ENCODE measurements at places on chromosomes 3 and 15.

DNA sequence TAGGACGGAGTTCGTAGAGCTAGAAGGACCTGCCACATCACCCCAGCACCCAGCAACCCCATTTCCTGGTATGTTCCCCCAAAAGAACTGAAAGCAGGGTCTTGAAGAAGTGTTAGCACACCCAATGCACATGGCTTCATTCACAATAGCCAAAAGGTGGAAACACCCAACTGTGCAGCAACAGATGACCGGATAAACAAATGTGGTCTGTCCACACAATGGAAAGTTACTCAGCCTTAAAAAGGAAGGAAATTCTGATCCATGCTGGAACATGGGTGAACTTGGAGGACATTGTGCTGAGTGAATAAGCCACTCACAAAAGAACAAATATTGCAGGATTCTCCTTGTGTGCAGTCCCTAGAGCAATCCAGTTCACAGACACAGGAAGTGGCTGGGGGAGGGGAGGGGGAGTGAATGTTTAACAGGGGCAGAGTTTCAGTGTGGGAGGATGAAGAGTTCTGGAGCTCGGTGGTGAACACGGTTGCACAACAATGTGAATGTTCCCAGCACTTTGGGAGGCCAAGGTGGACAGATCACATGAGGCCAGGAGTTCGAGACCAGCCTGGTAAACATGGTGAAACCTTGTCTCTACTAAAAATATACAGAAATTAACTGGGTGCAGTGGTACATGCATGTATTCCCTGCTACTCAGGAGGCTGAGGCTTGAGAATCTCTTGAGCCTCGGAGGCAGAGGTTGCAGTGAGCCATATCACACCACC, 157.5 kb downstream of the NUP210 start:
- DNase-seq, result no peak

DNA sequence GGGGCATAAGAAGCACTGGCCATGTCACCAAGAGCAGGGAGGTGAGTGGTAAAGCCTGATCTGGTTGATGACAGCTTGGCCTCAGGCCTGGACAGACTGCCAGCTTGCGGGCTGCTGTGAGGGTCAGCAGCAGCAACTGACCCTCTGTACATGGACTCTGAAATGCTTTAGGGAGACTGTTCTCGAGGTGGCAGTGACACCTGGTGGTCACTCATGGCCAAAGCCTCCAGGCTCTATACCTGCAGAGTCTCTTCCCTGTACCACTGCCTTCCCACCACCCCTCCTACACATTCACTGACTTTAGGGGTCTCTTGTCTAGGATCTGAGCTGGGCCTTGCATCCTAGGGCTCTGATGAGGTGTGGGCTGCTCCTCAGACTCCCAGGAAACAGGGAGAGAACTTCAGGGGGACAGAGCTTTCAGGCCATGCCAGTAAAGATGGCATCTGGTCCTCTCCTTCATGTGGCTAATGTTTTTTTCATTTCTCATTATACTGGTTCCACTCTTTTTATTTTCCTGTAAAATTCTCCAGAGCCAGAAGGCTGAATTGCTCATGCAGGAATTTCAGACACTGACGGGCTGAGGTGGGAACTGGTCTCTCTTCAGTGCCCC, 17.2 kb upstream of the TIMP4 start:
- DNase-seq, result peak; percentile 55

- DNase-seq, result no peak
Measured at GRCh38 chr3:182729903-182730674, 63.2 kb upstream of the ATP11B start.

GRCh38 chr3:29690686-29691353, 409.9 kb downstream of the RBMS3 start:
- no peak for DNase-seq

- no peak for DNase-seq
Measured at GRCh38 chr15:73142802-73143762, 90.8 kb downstream of the NEO1 start.

DNA sequence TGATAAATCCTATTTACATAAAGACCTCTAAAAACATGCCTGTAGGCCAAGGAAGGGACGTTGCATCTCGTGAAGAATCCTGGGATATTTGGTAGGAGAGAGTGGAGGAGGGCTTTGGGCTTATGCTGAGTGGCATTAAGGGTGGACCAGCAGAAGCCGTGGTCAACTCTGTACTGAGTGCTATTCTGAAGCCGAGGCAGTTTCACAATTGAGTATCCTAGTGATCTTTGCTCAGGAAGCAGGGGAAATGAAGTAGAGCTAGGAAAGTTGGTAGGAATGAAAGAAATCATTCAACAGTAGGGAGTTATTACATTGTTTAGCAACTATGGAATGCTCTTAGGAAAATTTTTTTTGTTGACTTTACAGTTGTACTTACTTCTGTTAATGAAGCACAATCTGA, 24.2 kb downstream of the MCTP2 start:
- DNase-seq, result no peak

- DNase-seq, result no peak
Measured at GRCh38 chr15:41169781-41170180, 53.7 kb upstream of the INO80 start.

DNA sequence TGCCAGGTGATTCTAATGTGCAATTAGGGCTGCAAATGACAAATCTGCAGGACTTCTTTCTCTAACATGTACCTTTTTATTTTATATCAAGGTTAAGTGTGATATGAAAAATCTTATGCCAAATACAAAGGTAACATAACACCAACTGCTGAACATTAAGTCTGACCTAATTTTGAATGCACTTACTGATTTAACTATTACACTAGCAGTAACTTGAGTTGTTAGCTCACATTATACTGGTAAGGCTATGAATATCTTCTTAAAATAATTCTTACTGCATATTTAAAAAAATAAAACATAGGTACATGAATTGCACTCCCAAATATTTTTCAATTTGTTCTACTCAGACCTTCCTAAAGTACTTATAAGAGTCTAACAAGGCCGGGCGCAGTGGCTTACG, 259.2 kb downstream of the CD47 start:
- no peak for DNase-seq

- no peak for DNase-seq
Measured at GRCh38 chr3:145817870-145818483, 343.0 kb downstream of the PLOD2 start.

DNA sequence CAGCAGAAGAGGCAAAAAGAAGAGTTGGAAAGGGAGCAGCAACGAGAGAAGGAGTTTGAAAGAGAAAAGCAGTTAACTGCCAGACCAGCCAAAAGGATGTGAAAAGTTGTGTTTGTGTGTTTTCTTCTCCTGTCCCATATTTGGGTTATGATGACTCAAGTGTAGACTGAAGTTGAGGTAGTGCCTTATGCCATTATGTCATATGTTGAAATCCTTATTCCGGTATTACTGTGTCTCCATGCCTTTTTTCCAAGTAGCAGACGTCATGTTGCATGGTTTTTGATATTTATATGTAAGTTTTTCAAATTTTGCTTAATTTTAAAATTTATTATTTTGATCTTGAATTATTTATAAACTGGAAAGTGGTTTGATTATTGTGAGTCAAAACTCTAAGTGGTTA, 19.2 kb downstream of the BLOC1S6 start:
- no peak for DNase-seq

GRCh38 chr3:67518236-67518635, 136.2 kb downstream of the SUCLG2 start:
- DNase-seq, result no peak

- DNase-seq, result no peak
Measured at GRCh38 chr3:111260878-111261277, 189.3 kb downstream of the NECTIN3 start.

DNA sequence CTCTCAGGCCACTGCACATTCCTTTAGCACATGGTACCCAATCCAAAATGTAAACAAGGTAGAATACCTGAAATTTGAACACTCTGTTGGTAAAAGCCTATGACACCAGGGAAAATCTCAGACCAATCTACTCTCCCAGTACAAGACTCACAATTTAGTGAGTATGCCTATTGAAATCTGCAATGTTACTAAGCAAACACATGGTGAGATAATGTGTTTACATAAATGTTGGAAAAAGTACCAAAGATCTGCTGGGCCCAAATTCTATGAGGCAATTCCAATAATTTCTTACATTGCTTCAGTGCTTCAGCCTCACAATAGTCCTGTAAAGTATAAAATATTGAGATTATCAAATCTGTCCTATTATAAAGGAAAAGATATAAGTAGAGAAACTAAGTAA, 536.1 kb downstream of the PYDC2 start:
- DNase-seq, result no peak

- no peak for DNase-seq
Measured at GRCh38 chr3:142888099-142888480, 793 bp downstream of the PCOLCE2 start.

GRCh38 chr3:173538410-173538809, 140.9 kb downstream of the NLGN1 start:
- no peak for DNase-seq

DNA sequence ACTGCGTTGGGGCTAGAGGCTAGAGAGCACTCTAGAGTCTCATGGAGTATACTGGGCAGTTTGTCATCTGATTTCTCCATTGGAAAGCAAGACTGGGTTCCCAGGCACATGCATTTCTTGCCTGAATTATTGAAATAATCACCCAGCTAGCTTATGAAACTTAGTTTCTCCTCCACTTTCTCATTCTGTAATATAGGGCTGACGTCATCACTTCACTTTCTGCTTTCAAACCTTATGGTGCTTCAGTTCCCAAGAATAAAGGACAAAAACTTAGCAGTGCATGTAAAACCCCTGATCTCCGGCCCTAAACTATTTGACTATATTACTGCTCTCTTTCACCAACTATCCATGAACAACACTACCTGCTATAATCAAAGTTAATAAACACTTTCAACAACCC, 147.9 kb downstream of the IGSF11 start:
- DNase-seq, result no peak

DNA sequence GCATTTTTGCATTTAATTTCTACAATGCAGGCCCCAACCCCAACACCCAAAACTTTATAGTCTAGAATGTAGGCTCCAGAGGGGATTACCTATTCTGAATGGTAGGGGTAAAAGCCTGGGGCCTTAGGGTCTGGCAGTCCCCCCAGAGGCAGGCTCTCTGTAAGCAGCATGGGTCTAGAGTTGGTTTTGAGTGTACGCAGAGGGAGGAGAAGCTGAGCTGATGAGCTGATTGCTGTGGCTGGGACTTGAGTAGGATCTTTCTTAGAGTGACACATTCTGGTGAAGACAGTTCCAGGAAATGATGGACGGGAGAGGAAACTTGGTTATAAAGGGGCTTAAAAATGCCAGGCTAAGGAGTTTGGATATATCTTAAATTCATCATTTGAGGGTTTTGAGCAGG, 2.1 kb downstream of the LPP start:
- DNase-seq, result no peak

- DNase-seq, result no peak
Measured at GRCh38 chr3:23480329-23480714, 277.2 kb downstream of the UBE2E2 start.

DNA sequence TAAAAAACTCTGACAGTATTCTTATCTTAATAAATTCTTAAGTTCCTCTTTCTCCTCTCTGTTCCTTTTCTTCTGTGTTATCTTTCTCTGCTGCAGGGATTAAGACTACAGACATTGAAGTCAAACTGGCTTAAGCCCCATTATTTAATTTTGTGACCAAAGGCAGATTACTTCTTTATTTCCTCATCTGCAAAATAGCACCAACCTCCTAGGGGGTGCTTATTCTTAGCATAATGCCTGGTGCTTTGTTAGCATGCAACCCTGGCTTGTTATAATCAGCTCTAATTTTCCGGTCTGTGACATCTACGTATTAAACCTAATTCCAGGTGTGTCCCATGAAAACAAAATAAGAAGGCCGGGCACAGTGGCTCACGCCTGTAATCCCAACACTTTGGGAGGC, 23.8 kb downstream of the SEMA6D start:
- no peak for DNase-seq

GRCh38 chr3:5456199-5456598, 268.7 kb downstream of the EDEM1 start:
- no peak for DNase-seq

- no peak for DNase-seq
Measured at GRCh38 chr3:137079571-137079970, 121.8 kb downstream of the IL20RB start.

GRCh38 chr3:120820748-120821147, 78.2 kb downstream of the GTF2E1 start:
- no peak for DNase-seq

GRCh38 chr15:63181648-63182047, 7.8 kb upstream of the RAB8B start:
- DNase-seq, result no peak

DNA sequence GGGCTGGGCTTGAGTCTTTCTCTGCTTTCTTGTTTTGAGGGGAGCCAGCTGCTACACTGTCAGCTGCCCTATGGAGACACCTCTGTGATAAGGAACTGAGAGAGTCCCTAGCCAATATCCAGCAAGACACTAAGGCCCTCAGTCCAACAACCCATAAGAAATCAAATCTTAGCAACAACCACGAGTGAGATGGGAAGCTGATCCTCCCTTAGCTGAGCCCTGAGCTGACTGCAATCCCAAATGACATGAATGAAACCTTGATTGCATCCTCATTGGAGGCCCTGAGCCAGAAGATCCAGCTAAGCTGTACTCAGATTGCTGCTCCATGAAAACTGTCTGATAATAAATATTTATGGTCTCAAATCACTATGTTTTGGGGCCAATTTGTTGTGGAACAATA, 302.1 kb upstream of the MME start:
- DNase-seq, result no peak

GRCh38 chr3:142943870-142944269, 19.6 kb downstream of the PAQR9 start:
- no peak for DNase-seq

- no peak for DNase-seq
Measured at GRCh38 chr3:133836497-133837158, 31.0 kb downstream of the SRPRB start.

DNA sequence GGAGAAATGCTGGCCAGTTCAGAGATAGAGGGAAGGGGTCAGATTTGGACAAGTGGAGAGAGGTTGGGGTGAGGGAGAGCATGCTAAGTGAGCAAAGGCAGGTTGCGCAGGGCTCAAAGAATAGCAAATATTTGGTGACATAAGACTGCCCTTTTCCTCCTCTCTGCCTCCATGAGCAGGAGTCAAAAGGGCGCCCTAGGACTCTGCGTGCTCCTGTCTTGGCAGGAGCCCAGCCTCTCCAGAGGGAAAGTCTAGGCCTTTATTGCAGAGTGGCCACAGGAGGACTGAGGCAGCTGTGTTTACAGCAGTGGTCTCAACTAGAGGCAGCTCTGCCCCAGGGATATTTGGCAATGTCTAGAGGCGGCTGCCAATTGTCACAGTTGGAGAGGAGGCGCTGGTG, 165.6 kb downstream of the FAM43A start:
- DNase-seq, result no peak

- peak; percentile 84 for DNase-seq
Measured at GRCh38 chr3:50450209-50450921, 53.1 kb downstream of the CACNA2D2 start.

DNA sequence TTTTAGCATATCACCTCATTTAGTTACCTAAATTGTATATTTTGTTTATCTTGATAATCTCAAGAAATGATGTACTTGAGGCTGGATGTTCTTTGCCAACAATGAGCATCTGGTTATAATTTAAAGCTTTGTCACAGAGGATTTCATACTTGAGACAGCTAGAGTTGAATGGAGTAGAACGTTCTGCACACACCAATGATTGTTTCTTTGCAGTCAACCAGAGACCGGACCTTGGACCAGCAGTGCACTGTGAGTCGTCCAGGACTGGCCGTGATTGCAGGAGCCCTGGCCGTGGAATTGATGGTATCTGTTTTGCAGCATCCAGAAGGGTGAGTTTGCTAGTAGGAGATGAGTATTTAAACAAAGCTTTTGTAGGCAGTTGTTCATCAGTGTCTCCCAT, 90.4 kb downstream of the ATG7 start:
- DNase-seq, result no peak
